ENCODE measurements at places on chromosomes 3 and 15.

GRCh38 chr3:157166561-157166960, 6.6 kb upstream of the CCNL1 start:
- peak; percentile 20 for DNase-seq

- no peak for DNase-seq
These were observed 31.2 kb downstream of the SPATA12 start for GRCh38 chr3:57091521-57092273.

GRCh38 chr15:83919319-83919830, 265.5 kb downstream of the ADAMTSL3 start:
- no peak for DNase-seq

- no peak for DNase-seq
These were observed 335.1 kb downstream of the EFHB start for GRCh38 chr3:19598870-19599269.

DNA sequence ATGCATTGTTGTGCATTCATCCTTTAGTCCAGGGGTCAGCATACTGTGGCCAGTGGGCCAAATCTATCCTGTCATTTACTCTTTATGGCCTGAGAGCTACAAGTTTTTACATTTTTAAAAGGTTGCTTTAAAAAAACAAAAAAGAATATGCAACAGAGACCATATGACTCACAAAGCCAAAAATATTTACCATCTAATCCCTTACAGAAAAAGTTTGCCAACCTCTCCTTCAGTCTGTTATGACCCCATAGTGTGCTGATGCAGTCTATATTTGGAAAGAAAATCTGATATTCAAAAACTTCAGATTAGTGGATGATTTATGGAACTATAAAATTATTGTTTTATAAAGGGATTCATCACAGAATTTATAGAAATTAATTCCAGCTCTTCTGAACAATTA, 237.5 kb upstream of the IL12A start:
- no peak for DNase-seq

GRCh38 chr3:41002104-41002503, 197.2 kb upstream of the CTNNB1 start:
- DNase-seq: peak; percentile 56

- DNase-seq: peak; percentile 82
These were observed 91.2 kb downstream of the AQP9 start for GRCh38 chr15:58229297-58229768.

GRCh38 chr15:31393444-31394091, 66.9 kb downstream of the KLF13 start:
- DNase-seq: peak; percentile 58

DNA sequence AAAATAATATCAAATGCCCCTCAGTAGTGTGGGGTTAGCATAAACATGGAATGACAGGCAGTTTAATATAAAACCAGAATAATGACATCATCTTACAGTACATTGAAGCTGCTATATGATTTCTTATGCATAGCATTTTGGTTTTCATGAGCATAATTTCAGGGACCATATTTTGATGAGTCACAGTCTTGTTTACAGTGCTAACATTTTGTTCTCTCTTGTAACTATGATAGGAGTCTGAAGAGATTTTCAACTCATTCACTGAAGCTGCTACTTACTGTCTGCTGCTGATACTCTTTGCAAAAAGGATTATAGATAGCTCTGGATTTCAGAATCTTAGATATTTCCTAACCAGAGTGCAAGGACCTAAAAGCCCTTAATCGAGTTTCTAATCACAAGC, 92.6 kb upstream of the CCDC54 start:
- DNase-seq: no peak

- no peak for DNase-seq
These were observed 55.0 kb downstream of the PRICKLE2 start for GRCh38 chr3:64170270-64170669.

- no peak for DNase-seq
These were observed 101.5 kb upstream of the TMC3 start for GRCh38 chr15:81475471-81475870.

DNA sequence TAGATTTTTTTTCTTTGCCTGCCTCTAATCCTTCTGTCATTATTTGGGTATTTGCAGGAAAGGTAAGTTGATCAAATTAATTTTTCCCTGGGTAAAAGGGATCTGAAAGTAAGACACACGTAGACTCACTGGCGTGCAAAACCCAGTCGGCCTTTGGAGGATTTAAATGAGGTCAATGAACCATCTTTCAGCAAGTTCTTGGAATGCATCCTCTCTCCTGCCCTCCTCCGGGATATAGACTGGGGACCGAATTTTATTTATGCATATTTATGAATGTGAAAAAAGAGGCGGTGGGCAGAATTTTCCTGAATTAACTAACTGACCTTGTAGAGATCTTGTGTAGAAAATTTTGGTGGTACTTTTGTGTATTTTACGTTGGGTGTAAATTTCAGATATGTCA, 2.2 kb downstream of the CADM2 start:
- peak; percentile 44 for DNase-seq

DNA sequence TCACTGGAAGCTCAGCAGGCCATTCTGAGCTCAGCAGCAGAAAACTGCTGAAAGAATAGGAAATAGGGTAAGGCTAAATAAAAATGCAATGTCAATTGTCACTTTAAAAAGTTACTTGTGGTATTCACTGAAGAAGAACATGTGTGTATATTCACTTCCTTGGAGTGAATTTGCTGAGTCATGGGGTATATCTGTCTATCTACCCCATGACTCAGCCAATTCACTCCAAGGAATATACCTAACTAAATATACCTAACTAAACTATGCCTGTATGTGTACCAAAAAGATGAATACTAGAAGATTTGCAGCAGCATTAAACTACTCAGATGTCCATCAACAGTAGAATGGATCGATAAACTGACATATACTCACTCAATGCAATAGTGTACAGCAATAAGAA, 69.5 kb upstream of the KCNAB1 start:
- DNase-seq: no peak

DNA sequence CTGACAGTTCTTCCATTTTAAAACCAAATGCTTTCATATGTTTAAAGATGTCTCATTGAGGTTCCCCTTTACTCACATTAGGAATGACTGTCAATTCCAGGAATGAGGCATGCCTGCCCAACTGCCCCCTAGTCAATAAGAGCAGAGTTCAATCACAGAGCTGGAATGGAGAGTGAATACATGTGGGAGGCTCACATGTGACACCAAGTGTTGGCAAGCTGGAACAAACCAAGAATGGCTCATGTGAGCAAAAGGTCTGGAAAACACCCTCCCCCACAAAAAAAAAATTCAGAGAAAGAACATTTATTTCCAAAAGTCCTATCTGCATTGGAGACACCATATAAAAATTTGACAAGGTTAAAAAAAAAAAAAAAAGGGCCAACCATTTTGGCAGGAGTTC, 3.7 kb downstream of the PBRM1 start:
- no peak for DNase-seq

DNA sequence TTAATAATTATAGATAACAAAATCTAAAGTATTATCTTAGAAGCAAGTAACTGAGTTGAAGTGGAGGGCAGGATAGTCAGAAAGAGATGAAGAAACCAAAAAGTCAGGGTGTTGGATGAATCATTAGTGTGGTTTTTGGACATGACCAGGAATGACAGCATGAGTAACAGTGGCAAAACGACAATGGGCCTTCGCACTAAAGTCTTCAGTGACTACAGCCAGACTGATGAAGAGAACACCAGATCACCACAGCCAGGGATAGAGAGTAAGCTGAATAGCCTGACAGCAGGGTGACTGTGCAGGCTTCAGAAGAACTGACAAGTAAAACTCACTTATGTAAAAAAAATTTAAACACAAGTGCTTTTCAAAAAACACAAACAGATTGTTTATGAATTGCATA, 96.0 kb upstream of the MELTF start:
- no peak for DNase-seq

DNA sequence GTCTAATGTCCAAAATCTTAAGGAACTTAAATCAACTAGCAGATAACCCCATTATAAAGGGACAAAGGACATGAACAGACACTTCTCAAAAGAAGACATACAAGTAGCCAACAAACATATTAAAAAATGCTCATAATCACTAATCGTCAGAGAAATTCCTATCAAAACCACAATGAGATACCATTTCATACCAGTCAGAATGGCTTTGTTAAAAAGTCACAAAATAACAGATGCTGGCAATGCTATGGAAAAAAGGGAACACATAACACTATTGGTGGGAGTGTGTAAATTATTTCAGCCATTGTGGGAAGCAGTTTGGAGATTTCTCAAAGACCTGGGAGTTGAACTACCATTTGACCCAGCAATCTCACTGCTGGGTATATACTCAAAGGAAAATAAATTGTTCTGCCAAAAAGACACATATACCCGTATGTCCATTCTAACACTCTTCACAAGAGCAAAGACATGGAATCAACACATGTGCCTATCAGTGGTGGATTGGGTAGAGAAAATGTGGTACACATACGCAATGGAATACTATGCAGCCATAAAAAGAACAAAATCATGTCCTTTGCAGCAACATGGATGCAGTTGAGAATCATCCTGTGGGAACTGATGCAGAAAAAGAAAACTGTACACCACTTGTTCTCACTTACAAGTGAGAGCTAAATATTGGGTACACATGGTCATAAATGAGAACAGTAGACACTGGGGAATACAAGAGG, 78.5 kb downstream of the TCF12 start:
- DNase-seq: no peak

GRCh38 chr15:76204916-76205460, 106.3 kb downstream of the ETFA start:
- DNase-seq: no peak

DNA sequence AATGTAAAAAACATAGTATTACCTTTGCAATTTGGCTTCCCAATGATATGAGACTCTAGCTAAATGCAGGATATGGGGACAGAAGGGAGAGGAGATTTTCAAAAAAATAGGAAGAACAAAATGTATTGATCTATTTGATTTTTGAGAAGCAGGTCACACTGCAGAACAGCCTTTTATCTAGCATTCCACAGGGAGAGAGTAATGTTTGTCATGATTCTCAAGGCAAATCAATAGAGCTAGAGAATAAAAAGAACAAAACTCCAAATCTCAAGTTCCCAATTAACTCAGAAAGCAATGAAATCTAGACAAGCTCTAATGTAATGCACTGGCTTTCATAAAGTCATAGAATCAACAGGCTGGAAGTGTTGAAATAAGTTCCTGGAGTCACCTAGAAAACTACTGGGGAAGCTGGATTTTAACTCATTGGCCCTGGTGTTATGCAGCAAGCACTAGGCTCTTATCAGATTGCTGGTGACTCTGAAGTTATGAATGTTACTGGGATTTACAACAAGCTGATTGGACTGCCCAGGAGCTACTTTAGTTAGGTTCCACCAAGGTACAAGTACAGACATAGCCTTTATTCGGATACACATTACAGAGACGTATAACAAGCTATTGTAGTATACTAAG, 442.8 kb downstream of the FGF12 start:
- no peak for DNase-seq

GRCh38 chr3:113166719-113167492, 44.5 kb upstream of the BOC start:
- peak; percentile 96 for DNase-seq

DNA sequence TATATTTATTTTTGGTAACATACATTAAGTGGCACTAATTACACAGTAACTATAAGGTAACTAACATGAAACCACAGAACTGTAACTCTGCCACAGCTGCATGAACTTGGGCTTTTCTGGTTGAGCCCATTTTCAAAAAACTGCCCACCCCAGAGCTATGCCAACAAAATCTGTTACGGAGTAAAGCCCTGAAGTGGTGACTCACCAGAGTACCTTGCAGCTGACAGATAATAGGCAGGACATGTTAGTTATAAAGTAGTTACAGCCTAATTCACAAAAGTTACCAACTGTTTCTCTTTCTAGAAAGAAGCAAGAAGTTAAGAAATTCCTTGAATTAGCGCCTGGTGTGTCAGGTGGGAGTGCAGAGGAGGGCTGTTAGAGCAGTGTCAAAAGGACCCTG, 1.5 kb upstream of the GPX1 start:
- peak; percentile 20 for DNase-seq

GRCh38 chr15:72492733-72493132, 18.6 kb downstream of the ARIH1 start:
- DNase-seq: no peak

DNA sequence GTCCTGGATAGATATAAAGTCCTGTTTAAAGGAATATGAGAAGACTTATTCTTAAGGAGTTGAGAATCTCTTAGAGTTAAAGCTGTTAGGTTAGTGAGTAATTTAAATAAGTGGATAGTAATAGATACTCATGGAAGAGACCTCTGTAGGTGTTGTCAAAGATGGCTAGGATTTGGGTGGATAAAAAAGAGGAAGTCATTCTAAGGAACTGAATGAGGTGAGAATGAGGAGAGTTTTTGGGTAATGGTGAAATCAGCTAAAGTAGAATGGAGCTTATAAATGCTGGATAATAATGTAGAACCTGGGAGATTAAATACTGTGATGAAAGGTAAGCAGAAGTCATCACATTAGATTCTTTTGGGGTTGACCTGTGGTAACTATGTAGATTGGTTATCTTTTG, 8.1 kb downstream of the ARIH1 start:
- no peak for DNase-seq

GRCh38 chr3:187484547-187485295, 116.5 kb downstream of the RTP4 start:
- DNase-seq: no peak
